ENCODE measurements at places on chromosomes 1 and 21. TPM values are rescaled to one million over a fixed set of nuclear protein-coding genes. Genes with fewer than 3 reads are reported as not detected.

ANKRD34A gene
- 0.76 TPM for total RNA-seq

HP1BP3 gene
- total RNA-seq, result 298 TPM

BARHL2 gene
- total RNA-seq, result not detected

IL19 gene
- not detected for total RNA-seq

PGLYRP3 gene
- not detected for total RNA-seq

DCDC2B gene
- not detected for total RNA-seq

PROK1 gene
- not detected for total RNA-seq

FAM72D gene
- 0.65 TPM for total RNA-seq

GPR157 gene
- total RNA-seq, result 3.7 TPM

MSH4 gene
- total RNA-seq, result 0.13 TPM

DSCAM gene
- under 0.01 TPM for total RNA-seq

RYR2 gene
- total RNA-seq, result 0.43 TPM

CRYAA gene
- not detected for total RNA-seq

COL8A2 gene
- 53.4 TPM for total RNA-seq

TP73 gene
- total RNA-seq, result not detected

SPRR2G gene
- total RNA-seq, result not detected

CCDC181 gene
- total RNA-seq, result 0.78 TPM

EFCAB14 gene
- 75.3 TPM for total RNA-seq

TBX15 gene
- 81.5 TPM for total RNA-seq

INSRR gene
- total RNA-seq, result under 0.01 TPM

COL16A1 gene
- total RNA-seq, result 101 TPM

POU3F1 gene
- not detected for total RNA-seq

GPR61 gene
- under 0.01 TPM for total RNA-seq

PROX1 gene
- 0.22 TPM for total RNA-seq
